ENCODE measurements at places on chromosomes 5 and 9.

DNA sequence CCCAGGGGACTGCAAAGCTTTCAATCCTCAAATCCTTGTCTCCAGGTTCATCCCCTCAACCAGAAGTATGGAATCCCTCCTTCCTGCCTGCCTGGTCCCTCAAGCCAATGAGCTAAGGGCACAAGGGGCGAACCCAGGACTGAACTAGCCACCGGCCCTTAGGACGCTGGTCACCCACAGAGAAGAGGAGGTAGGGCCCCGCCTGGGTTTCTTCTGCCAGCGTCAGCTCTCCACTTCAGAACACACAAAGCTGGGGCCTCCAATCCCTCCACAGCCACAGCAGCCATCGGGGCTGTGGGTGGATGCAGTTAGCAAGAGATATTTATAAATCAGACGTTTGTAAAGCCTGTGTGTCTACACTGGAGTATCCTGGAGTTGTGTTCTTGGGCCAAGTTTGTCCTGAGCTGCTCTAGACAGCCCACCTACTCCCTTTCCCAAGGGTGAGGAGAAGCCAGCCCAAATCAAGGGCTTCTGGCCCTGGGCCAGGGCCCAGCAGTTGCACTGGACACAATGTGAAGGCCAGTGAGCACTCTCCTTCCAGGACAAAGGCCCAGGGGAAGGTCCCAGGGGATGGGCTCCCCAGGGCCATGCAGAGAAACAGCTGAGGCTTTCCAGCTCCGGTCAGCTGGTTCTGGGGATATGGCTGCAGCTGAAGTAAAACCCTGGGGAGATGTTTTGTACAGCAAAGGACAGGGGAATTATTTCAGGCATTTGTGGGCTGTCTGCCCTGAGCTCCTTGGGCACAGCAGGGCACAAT, 18.9 kb downstream of the AMBP start:
- DNase-seq, result no peak

DNA sequence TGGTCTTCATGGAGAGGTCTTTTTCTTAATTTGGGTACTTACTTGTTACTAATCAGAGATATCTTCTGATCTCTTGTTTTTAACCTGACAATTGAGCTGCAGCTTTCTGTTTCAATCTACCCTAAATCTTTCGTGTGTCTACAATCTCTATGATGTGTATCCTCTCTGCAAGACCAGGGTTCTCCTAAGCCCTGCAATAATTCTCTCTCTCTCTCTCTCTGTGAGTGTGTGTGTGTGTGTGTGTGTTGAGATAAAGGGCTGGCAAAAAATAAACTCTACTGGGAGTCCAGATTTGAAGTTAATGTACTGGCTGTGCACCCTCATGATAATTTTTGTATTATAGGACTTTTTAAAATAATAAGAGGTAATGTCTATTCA, 57.8 kb upstream of the FBXL7 start:
- DNase-seq, result no peak

DNA sequence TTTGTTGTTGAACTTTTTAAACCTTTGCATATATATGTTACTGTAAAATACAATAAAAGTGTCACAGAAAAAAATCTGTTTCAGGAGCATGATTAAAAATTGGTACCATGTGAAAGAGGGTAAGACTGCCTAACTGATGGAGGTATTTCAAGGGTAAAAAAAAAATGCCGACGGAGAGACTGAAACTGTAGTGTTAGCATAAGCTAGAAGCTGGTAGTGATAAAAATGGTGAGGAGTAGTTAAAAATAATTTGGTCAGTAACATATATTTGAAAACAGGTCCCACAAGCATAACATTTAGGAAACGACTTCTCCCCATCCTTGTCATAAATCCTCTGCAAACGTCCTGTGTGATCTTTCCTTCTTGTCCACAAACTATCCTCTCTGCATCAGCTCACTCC, 64.7 kb downstream of the MEF2C start:
- DNase-seq, result no peak

DNA sequence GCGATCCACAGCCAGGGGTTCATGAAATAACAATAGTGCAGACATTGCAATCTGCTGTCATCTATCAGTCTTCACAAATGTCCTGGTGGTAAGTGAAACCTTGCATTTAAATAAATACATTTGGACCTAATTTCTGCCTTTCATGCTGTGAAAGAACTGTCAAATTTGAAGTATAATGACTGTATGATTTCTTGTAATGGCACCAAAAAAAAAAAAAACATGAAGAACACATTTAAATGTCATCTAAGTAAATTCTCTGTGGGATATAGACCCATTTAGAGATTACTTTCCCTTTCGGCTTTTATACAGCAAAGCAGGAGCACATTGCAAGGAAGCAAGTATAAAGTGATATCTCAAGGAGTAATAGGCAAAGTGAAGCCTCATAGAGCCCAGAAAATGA, 431.5 kb upstream of the SGCD start:
- no peak for DNase-seq

DNA sequence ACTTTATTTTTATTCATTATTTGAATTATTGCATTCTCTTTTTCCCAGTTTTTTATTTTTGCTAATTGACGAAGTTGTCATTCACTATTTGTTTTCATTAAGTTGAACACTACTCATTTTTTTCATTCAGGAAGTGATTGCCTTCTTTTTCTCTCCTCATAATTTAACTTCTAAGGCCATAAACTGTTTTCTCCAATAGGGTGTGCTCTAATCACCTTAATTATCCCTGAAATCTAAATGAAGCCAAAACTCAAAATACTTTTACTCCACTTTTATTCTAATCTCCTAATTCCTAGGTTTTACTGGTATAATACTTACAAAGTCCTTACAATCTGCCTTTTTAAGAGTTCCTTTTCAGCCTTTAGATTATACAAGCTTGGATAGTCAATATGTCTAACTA, 2.9 kb upstream of the OR13C2 start:
- no peak for DNase-seq

GRCh38 chr5:119968690-119969089, 339.3 kb downstream of the FAM170A start:
- DNase-seq, result no peak

DNA sequence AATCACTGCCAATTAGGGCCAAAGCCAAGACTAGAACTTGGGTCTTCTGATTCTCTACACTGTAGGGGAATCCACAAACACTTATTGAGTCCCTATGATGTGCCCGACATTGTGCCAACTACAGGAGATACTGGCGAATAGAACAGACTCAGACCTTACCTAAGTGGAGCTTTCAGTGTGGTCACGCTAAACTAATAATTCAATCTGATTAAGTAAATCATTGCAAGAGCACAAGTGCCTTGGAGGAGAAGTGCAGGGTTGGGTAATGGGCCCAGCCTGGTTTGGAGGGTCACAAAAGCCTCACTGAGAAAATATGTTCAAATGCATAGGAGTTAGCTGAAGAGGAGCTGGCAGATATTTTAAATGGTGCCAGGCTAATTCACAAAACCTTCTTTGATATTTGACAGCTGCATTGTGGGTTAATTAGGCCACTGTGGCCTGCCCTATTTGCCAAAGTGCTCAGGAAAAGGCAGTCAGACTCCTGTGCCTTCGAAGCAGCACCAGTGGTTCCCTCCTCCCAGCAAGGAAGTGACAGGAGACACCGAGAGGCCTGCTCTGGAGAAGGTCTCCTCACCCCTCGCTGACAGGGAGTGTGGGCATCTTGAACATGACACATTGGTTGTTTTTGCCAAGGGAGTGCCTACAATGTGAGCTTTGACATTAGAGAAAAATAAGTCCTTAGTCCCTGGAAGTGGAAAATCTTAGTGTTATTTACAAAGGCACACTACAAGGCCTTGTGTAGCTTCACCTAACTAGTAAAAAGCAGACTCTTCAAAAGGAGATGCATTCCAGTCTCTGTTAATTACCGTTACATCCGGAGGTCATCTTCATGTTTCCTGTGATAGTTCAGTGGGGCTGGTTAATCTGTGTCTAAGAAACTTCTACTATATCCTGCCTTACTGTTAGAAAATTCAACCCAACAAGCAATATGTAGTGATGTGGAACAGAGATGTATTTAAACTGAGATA, 24.1 kb upstream of the TRAF1 start:
- no peak for DNase-seq

GRCh38 chr9:120913647-120914264, 12.8 kb downstream of the TRAF1 start:
- DNase-seq, result no peak

GRCh38 chr9:128805661-128806060, 12.6 kb upstream of the ENDOG start:
- DNase-seq, result no peak

- no peak for DNase-seq
Observed at GRCh38 chr5:6581090-6581489, 51.8 kb downstream of the NSUN2 start.

GRCh38 chr9:87386490-87387025, 111.1 kb upstream of the DAPK1 start:
- no peak for DNase-seq
